T-helper 2 cell (primary cell): ENCODE measurements at places on chromosomes 6 and 20.

DNA sequence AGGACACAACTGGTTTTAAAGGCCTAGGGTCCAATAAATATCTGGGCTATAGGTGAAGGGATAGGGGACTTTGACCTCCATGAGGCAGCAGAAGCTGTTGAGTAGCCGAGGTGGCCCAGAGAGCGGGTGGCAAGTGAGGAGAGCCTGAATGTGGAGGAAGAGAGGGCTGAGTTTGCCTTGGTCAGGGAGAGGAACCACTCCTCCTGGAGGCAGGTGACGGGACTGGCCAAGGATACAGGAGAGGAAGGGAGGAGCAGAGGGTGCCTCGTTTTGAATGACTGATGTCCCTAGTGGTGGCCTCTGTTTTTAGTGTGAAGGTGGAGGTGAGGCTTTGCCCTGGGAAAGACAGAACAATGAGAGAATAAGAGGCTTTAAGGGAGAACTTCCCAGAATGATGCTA, 19.1 kb upstream of the AAR2 start:
- DNase-seq = no peak

DNA sequence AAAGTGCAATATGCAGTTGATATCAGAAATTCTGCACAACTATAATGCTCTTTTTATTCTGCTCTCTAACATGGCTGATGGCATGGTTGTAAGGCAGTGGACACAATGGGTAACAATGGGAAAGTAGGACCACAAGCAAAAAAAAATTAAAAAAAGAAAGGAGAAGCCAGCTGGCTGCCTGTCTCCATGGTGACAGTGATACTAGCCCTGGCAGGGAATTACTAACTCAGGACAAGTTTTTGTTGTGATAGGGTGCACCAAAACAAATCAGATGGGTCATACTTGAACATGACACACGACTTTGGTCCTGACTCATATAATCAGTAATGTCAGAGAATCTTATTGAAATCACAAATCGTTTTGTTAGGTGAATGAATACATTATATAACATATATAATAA, 169.4 kb downstream of the TRDN start:
- DNase-seq = no peak

- no peak for DNase-seq
These were observed 68.2 kb upstream of the FUCA2 start for GRCh38 chr6:143579703-143580102.

DNA sequence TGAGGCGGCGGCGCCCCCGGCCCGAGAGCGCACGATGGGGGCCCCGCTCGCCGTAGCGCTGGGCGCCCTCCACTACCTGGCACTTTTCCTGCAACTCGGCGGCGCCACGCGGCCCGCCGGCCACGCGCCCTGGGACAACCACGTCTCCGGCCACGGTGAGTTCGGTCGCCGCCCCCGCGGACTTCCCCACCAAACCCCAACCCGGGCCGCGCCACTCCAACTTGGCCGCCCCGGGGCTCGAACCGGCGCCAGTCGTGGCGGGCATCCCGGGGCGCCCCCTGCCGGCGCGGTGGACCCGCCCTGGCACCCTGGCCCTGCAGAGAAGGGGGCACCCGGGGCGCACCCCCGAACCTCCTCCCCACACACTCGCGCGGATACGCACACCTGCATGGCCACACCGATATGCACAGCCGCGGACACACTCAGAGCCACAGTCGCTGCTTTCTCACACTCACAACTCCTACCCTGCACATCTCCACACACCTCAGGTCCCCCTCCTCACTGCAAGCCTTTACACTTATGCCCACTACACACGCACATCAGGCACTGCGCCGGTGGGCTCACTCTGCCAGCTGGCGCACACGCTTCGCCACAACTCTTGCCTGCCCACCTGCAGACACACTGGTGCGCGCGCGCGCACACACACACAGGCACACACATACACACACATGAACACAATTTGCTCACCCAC, 535 bp downstream of the VSTM2L start:
- DNase-seq = no peak

- no peak for DNase-seq
These were observed 413.3 kb downstream of the MAFB start for GRCh38 chr20:40275738-40276137.

DNA sequence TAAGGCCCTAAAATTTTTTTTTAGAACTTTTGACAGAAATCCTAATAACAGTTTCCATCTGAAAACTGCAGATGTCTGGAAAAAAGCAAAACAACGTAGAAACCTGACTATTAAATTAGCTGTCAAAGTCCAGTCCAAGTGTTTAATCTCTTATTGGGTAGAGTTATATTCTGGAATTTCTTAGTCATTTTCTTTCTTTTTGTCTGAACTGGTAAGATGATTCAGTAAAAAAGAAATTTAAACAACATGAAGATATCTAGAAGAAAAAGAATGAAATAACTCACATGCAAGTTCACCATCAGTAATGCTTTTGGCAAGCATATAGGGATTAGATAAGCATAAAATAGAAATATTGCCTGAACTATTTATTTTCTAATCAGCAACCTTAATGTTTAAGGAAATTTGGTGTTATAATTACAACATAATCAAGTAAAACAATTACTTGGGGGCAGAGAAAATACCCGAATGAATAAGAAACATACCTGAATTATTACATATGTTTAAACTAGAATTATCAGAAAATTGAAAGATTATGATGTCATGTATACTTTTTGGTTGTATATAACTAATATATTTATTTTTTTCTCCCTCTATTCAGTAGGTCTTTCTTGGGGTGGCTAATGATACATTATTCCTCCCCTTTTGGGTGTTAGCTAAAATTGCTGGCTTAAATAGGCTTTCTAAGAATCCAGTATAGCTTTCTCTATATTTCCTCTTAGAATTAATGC, 51.1 kb downstream of the FAM83B start:
- DNase-seq = no peak

DNA sequence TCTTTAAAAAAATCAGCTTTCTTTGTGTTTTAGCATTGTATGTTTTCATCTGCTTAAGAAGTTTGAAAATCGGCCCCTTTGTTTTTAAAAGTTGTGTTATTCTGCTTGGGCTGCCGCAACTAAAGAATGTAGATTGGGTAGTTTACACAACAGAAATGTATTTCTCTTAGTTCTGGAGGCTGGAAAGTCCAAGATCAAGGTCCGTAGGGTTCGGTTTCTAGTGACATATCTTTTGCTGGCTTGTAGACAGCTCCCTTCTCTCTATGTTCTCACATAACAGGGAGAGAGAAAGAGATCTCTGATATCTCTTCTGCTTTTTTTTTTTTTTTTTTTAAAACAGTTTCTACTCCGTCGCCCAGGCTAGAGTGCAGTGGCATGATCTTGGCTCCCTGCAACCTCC, 138.6 kb downstream of the TBC1D7 start:
- no peak for DNase-seq

- DNase-seq = no peak
These were observed 333.4 kb downstream of the SMOC2 start for GRCh38 chr6:168774381-168774780.

GRCh38 chr6:4776493-4777393, 539 bp downstream of the CDYL start:
- DNase-seq = peak; percentile 22

- no peak for DNase-seq
These were observed 77.0 kb downstream of the FOXA2 start for GRCh38 chr20:22507240-22507961.

DNA sequence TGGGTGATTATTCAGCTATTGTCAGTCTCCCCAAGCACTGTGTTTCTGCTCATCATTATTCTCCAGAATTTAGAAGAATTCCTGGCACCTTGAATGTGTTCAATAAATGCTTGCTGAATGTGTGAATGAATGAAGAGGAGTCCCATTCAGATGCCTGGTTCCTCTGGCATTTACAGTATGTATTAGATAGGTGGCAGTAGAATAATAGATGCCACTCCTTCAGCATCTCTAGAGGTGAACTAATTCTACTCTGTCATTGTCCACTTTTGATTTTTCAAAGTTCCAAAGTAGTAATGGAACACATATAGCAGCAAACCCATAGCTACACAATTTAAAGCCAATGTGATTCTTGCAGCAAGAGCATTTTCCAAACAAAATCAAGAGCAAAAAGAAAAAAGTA, 118.9 kb upstream of the CEP162 start:
- DNase-seq = no peak

DNA sequence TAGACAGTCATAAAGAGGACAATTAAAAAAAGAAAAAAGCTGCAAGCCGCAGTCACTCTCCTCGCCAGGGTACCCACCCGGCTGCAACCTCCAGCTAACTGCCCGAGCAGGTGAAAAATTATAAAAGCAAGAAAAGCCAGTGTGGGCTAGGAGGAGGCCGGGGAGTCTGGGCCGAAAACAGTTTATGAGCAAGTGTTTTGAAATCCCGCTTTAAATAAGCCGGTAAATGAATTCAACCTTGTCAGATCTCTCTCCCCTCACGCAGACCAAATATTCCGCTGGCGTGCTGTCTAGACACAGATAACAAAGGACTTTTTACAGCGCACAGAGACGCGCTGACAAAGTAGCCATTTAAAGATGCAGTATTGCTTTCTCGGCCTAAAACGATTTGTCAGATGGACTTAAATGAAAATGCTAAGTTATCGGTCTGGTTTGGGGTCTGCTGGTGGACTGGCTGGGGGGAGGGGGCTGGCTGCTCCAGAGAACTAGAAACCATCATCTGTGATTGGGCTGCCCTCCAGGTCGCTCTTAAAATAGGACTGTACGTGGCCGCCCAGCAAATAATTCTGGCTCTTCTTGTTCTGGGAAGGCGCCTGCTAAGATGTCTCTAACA, 24.6 kb downstream of the PMEPA1 start:
- DNase-seq = no peak

DNA sequence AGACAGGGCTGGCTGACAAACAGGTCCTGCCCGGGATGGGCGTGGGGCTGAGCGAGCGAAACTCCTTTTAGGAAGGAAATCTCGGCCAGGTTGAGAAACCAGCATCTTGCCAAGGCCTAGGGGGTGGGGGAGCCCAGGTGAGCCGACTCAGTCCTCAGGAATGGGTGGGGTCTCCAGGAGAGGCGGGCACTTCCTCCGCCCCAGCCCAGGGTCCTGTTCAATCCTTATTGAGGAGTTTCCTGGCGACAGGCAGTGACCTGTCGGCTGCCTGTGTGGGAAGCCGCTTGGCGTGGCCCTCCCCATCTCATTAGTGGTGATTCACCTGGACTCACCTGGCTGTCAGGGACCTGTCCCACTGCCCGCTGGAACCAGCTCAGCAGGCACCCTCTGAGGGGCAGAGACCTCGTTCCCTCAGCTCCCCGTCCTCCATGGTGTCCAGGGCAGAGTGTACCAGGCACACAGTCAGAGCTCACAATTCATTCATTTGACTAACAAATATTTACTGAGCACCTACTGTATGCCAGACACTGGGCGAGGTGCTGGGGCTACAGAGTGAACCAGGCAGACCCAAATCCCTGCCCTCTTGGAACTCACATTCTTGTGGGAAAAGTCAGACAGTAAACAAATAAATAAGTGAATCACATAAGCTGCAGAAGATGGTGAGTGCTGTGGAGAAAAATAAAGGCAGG, 51.1 kb downstream of the FGD2 start:
- DNase-seq = no peak

DNA sequence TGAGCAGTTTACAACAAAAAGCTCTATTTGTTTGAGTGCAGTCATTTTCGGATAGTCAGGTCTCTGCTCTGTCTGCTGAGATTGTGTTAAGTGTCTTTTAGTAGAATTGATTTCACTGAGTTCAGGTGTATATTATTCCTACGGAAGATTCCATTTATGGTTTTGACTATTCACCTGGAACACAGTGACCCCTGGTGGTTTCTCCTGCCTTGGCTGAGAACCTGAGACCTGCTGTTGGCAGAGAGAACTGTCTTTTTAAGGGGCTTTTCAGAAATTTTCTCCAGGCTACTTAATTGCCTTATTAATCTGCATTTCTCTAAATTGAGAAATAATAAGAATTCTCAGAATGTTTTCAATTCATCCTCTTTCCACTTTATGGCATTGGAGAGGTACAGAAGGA, 508.0 kb downstream of the TBC1D32 start:
- DNase-seq = no peak

DNA sequence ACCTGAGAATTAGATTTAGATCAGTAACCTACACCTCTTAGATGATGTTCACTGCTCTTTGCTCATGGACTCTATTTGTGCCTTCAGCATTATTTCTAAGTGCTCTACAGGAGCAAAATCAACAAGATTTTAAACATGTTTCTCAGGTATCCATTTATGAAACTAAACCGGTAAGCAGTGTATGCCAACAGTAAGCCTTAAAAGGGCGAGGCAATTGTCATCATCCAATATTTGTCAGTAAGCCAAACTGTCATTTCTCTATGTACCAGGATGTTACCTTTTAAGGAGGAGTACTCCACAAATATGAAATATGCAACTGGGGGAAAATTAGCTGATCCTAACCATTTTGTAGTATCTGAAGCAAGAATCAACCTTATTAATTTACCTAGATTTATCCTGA, 69.6 kb upstream of the ZNF184 start:
- DNase-seq = no peak

GRCh38 chr6:127582777-127583462, 5.9 kb downstream of the C6orf58 start:
- DNase-seq = no peak

DNA sequence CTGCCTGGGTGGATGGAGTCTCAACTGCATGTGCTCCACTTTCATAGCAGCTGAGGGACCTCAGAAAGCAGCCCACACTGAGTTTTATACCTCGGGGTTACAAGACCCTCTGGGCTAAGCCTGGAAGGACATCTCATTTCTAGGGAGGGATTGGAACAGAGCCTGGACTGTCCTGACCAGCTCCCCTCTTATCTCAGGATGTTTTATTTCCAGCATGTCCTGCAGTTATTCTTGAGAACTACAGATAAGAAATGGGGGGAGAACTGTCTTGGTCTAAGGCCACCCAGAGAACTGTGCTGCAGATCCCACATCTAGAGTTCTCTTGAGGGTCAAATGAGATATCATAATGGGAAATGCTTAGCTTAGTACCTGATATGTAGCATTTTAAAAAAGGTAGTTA, 97.3 kb upstream of the CHD6 start:
- DNase-seq = no peak

GRCh38 chr6:139173172-139173571, 38.3 kb downstream of the HECA start:
- DNase-seq = no peak

DNA sequence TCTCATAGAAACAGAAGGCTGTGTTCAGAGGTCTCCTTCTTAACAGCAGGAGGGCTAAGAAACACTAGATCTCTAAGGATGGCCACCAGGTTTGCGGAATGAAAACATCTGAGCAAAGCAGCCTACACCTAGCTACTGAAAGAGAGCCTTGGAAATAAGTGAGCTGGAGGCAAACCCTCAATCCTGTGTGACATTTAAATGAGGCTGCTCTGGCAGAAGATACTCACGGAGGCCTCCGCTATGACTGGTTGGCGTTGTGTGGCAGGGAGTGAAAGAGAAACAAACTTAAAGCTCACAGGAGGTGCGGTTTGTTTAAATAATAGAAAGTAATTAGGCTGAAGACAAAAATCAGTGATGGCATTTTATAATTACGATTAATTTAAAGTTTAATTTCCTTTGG, 162.0 kb upstream of the RNF217 start:
- DNase-seq = no peak

- no peak for DNase-seq
These were observed 56.9 kb downstream of the BCAS1 start for GRCh38 chr20:54013471-54013870.
